ENCODE measurements at places on chromosomes 12 and 14.

DNA sequence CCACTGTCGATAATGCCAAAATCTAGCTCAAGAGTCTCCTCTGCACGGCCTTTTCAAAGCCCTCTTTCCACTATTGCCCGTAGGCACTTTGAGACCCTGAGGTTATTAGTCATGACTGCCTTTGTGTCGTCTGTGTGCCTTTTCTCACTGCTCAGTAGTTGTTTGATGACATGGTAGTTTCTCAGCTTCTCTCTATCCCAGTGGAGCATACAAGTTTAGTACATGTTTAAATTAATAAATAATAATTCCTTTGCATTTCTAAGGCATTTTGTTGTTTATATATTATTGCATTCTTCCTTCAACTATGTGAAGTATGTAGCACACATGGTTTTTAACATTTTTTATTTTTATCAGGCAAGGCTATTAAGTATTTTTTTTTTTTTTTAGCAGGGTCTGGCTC lies 458.1 kb downstream of the PCNX1 start:
- DNase-seq, result no peak

GRCh38 chr12:19761463-19761862 lies 322.2 kb downstream of the AEBP2 start:
- no peak for DNase-seq

GRCh38 chr12:97575403-97576193 lies 113.0 kb downstream of the RMST start:
- no peak for DNase-seq

DNA sequence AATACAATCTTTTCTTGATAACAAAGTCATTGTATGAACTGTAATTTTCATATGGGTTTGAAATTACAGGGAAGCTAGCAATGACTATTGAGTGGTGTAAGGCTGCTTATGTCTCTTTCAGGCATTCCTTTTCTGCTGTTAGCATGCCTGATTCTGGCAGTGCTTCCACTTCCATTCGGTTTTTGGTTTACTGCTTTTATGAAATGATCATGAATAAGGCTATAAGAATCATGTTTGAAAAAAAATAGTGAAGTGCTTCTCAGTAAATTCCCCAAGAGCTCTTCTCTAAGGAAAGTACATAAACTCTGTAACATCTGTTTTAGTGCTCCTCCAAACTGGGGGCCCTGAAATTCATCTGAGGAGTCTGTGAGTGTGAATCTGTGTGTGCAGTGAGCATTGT lies 434.0 kb upstream of the RGS6 start:
- no peak for DNase-seq

- no peak for DNase-seq
These were observed 33.0 kb upstream of the VWF start for GRCh38 chr12:6157482-6157881.

GRCh38 chr12:93679308-93679925 lies 2.2 kb downstream of the CRADD start:
- no peak for DNase-seq

- DNase-seq, result no peak
These were observed 66.4 kb upstream of the ARHGAP5 start for GRCh38 chr14:32010604-32011125.

DNA sequence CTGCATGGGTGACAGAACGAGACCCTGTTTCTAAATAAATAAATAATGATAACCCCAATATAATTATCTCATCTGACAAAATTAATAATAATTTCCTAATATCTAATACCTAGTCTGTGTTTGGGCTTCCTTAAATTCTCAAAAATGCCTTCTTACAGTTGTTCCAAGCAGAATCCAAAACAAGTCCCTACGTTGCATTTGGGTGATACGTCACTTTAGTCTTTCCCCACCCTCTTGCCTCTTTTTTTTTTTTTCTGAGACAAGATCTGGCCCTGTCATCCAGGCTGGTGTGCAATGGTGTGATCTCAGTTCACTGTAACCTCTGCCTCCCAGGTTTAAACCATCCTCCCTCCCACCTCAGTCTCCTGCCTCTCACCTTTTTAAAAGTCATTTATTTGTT lies 26.7 kb downstream of the VEZT start:
- DNase-seq, result no peak
